SK-N-SH treated with all-trans-retinoic acid at 6 μM for 48 hours (cell line): ENCODE measurements at places on chromosomes 1 and 21.

DNA sequence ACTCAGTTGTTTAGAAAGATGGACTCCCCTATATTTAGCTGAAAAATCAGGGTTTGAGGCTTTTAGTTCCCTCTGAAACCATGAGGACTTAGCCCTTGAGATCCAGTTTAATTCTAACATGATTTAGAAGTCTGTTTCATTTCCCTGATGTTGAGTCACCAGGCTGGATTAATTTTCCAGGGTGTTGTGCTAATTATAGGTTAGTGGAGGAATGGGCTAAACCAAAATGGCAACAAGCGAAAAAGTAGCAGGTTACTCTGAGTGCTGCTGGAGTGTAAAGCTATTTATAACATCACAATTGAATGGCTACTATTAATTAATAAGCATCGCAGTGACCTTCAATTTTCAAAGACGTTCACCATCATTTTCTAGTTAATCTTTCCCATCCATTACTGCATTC is 15.5 kb upstream of the USP24 start:
- ATAC-seq: no peak

- no peak for ATAC-seq
Observed at GRCh38 chr21:45557616-45558043, 15.4 kb upstream of the SLC19A1 start.

DNA sequence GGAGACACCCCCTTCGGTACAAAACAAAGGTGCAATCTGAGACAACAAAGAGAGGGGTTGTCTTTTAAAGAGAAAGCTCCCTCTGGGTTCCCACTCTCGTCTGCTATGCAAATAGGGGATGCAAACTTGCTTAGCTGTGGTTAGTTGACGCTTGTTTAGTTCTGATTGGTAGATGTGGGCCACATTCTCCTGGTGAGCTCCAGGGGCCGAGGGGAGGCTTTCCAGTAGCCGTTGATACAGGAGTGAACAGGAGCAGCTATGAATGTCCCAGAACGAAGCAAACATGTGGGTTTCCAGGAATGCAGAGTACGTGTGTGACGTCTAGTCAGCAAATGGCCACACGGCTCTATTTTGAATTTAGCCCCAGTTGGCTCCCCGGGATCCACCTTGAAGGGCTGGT is 14.7 kb downstream of the TFF2 start:
- ATAC-seq: no peak

DNA sequence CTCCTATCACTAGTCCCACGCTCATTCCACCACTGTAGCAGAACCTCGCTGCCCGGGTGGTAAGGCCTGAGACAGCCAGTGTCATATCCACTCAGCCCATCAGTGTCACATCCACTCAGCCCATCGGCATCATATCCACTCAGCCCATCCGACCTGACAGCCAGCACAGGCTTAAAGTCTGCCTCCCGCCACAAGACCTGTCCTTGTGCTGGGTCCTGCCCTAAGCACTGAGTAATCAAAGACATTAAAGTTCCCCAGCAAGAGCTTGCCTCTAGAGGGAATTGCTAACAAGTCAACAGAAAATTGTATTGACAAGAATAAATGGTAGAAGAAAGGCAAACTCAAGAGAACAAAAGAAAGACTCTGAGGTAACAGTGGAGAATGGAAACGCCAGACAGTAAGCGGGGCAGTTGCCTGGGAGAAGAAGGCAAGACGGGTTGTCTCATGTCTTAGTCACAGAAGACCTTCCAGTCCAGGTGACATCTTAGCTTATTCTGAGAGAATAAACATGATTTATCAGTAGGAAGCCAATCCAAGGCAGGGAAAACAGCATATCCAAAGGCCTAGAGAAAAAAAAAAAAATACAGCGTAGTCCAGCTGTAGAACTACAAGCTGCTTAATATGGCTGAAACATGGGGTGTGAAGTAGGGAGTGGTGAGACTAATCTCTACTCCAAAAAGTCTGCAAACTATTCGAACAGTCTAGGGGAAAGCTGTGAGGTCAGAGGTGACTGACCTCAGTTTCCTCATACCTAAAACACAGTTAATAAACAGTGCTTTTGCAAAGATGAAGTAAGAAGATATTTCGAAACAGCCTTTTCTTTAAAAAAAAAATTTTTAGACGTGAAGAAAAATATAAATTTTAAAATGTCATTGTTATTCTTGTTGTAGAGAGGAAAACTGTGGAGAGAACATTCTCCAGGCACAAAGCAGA is 1.1 kb downstream of the ITLN1 start:
- no peak for ATAC-seq

DNA sequence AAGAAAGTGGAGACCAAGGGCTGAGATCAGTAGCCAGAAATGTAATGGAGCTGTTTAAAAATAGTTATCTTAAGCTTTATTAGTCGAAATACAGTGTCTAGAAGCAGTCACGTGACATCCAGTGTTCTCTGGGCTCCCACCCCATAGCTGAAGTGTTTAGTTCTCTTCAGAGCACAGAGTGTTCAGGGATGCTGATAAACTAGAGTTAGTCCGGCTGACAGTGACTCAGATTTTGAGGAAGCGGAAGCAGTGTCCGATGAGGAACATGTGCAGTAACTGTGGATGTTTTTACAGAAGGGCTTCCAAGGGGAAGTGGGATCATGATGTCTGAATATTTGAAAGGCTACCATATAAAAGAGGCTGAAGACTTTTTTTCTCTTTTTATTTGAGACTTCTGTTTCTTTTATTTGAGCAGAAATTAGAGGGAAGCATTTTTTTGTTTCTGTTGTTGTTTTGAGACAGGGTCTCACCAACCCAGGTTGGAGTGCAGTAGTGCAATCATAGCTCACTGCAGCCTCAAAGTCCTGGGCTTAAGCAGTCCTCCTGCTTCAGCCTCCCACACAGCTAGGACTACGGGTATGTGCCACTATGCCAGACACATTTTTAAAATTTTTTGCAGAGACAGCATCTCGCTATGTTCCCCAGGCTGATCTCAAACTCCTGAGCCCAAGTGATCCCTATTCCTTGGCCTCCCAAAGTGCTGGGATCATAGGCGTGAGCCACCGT is 124.2 kb downstream of the GALNT2 start:
- no peak for ATAC-seq

DNA sequence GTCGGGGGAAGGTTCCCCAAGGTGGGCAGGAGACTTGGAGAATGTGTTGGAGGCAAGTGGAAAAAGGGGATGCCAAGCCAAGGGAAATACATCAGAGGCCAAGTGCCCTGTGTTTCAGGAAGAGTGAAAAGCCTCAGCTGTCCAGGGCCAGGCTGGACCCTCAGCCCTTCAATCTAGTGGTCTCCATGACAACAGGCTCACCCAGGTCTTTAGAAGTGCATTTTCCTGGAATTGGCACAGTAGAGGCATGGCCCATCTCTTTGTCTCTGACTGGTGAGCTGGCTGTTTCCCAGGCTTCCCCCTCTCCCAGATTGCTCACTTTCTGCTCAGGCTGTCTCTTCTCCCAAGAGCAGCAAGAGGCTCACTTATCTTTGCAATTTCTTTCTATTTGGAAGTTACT is 10.4 kb upstream of the RHBG start:
- ATAC-seq: no peak

DNA sequence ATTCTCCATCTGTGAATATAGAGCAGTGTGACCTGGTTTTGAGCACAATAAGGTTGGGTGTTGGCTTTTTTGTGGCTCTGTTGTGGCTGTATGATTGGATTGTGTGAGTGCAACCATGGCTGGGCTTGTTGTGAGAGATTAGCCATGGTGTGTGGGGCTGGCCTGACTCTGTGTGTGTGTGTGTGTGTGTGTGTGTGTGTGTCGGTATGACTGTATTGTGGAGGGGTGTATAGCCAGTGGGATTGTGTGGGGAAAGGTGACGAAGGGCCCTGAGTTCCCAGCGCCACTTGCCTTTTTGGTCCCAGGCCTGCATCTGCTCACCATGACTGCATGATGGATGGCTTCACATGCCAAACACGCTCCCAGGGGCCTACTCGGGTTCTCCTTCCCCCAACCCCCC is 5.9 kb upstream of the SLC6A9 start:
- peak; percentile 6; the same call in 1 of the 3 replicates for ATAC-seq

- ATAC-seq: peak; percentile 49; the same call in 2 of the 3 replicates
Observed at GRCh38 chr1:194117582-194117981, 931.2 kb upstream of the B3GALT2 start.

DNA sequence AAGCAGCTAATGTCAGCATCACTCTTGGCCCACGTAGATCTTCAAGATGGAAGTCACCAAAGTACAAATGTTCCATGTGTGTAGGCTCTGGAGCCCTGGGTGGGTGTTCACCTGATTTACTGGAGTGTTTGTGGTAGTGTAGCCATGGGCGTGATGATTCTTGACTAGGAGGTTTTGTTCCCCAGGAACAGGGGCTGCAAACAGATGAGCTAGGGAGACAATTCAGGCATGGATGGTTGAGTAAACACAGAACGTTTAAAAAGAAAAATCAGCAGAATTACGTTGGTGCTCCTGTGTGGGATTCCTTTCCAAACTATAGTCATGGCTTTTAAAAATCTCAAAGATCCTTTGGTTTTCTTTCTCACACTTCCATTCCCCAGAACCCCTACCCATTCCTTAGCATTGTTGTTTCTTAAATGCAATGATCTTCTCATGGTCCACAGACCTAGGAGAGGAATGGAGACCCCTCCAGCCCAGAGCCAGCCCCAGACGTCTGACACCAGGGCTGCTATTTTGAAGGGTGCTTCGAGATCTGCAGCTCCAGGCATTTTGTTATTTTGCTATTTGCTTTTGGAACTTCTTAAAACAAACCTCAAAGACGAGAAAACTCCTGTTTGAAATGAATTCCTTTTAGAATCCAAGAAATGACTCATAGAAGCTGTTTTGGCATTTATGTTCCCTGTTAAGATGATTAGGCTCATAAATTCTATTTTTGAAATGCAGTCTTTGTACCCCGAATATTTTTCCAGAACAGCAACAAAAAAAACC is 115.1 kb downstream of the ETS2 start:
- ATAC-seq: peak; percentile 32

GRCh38 chr1:226643611-226644540 is 95.2 kb downstream of the ITPKB start:
- ATAC-seq: no peak

DNA sequence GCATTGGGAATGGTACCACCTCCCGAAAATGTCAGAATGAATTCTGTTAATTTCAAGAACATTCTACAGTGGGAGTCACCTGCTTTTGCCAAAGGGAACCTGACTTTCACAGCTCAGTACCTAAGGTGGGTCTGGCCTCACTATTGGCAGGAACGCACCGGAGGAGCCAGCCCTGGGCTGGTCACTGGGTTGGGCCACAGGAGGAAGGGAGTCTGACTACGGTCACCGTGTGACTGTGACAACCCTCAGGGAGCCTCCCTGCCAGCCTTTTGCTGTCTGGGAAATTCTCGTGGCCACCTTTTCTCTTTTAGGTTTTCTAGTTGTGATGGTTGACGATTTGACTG is 2.2 kb downstream of the IL10RB start:
- ATAC-seq: no peak

DNA sequence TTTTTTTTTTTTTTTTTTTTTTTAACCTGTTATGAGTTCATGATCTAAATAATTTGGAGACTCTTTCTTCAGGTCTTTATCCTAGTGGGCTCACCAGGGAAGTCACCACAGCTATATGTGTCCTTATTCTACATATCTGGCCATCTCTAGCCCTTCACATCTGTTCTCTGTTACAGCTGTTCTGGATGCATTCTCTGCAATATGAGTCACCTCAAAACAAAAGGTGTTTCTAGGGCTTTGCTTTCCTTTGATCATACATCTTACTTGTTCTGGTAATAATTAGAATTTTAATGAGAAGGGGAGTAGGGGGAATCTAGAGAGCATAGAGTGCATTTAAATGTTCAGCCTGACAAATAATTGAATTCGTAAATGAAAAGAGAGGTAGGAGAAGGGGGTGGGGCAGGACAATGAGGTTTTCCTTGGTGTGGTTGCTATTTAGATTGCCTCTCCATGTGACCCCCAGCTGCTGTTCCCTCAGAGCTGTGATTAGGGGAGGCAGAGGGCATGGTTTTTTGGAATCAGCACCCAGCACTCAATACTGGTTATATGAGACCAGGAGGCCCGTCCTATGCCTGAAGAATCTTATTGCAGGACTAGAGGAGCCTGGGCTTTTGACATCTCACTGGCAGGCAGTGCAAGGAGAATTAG is 8.0 kb downstream of the SYT6 start:
- ATAC-seq: no peak

GRCh38 chr1:203621559-203622262 is 4.9 kb upstream of the ATP2B4 start:
- ATAC-seq: no peak

- no peak for ATAC-seq
Observed at GRCh38 chr1:155014709-155015508, 12.3 kb downstream of the ZBTB7B start.

GRCh38 chr1:244422174-244422573 is 29.5 kb downstream of the ADSS2 start:
- ATAC-seq: no peak

DNA sequence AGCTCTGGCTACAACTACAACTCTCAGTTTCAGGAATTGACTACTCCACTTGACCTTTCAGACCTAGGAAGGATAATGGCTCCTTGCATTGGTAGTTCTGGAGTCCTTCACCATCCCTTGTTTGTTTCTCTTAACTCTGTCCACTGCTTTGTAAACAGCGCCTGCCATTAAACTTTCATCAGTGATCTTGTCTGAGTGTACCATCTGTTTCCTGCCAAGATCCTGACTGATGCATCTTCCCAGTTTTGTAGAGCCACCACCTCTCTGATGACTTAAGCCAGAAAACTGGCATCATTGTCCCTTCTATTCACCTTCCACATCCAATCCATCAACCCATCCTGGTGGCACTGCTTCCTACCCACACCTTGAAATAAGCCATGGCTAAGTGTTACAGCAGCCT is 15.2 kb downstream of the MAP10 start:
- ATAC-seq: no peak

DNA sequence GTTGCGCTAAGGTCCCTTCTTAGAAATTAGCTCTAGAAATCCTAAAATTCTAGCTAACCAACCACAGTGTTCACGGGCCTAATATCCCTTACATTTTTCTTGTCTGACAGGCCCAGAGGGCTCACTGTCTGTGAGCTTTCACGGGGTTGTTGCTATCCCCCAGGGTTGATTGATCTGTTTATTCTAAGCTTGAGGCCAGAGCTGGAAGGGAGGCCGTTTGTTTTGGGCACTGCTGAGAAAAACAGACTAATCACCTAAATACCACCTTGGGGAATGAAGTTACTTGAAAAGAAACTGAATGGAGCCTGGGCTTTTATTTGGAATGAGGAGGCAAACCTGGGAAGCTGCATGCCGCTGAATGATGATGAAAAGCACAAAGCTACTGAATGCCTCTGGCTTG is 162.4 kb downstream of the KIF26B start:
- ATAC-seq: no peak

GRCh38 chr1:207606362-207606755 is 38.6 kb upstream of the CR1L start:
- no peak for ATAC-seq

- ATAC-seq: no peak
Observed at GRCh38 chr1:214002060-214002459, 14.3 kb downstream of the PROX1 start.

DNA sequence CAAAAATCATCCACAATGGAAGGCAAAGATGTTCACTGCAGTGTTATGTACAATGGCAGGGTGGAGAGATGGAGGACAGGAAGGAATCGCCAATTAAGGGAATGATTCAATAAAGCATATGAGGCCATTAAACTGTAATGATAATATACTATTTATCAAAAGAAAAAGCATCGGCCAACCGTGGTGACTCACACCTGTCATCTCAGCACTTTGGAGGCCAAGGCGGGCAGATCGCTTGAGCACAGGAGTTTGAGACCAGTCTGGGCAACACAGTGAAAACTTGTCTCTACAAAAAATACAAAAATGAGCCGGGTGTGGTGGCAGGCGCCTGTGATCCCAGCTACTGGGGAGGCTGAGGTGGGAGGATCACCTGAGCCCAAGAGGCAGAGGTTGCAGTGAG is 89.1 kb downstream of the SSBP3 start:
- ATAC-seq: no peak

GRCh38 chr21:34865400-34866241 is 183.5 kb downstream of the RUNX1 start:
- ATAC-seq: no peak
